Stimulated activated CD4-positive, alpha-beta T cell treated with anti-CD3 and anti-CD28 coated beads, Interleukin-2, amount 100 ng/mL, for 4 hours (primary cell): ENCODE measurements at places on chromosomes 12 and 14.

GRCh38 chr12:100435957-100436356 is 37.7 kb upstream of the NR1H4 start:
- no peak for DNase-seq

- DNase-seq, result no peak
Measured at GRCh38 chr14:85332401-85332800, 197.5 kb upstream of the FLRT2 start.

DNA sequence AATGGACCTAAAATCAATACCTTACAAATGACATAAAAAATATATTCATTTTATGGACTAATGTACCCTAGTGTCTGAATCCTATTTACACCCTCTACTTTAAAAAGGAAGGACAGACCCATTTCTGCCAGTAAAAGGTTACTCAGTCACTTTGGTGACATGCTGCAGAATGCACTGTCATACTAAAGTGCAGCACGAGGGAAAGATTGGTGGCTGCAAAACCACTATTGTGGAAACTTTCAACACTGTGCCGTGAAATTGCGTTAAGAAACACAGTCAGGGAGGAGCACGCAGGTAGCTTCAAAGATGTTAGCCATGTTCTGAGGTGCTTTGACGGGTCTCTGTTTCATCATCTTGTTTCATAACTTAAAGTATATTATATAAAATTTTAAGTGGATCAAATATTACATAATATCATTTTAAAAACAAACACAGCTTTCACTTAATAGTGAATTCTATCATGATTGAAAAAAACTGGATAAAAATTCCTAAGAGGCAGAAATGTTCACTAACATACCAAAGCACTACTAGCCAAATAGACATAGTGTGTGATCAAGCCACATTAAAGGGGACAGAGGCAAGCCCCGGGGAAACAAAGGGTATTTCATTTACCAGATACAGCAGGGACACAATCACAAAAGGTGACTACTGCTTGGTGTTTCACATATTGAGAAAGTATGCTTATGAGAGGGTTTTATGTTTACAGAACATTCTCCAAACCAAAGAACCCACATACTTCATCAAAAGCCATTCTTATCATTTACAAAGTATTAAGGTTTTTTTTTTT is 330.8 kb upstream of the SOX5 start:
- no peak for DNase-seq

DNA sequence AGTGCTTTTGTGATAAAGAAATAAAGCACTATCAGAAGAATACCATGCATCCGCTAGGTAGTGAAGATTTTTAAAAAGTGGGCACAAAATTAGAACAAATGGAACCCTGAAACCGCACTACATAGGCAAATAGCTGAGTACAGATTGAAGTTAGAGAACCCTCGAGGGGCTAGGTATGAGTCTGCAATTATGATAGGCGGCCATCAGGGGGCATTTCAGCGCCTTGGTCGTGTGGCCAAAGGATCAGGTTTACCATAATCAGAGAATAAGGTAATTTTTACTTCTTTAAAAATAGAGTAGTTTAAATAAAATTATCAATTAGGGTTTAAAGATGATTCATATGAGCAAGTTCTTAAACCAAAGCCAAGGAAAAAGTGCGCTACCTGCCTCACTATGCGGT is 129.8 kb downstream of the TMX1 start:
- DNase-seq, result no peak

GRCh38 chr12:109154451-109155438 is 38.4 kb downstream of the ACACB start:
- DNase-seq, result peak; percentile 66

- no peak for DNase-seq
Measured at GRCh38 chr12:47740606-47741339, 15.5 kb upstream of the ENDOU start.

GRCh38 chr12:50642761-50643160 is 121.1 kb upstream of the ATF1 start:
- DNase-seq, result no peak

DNA sequence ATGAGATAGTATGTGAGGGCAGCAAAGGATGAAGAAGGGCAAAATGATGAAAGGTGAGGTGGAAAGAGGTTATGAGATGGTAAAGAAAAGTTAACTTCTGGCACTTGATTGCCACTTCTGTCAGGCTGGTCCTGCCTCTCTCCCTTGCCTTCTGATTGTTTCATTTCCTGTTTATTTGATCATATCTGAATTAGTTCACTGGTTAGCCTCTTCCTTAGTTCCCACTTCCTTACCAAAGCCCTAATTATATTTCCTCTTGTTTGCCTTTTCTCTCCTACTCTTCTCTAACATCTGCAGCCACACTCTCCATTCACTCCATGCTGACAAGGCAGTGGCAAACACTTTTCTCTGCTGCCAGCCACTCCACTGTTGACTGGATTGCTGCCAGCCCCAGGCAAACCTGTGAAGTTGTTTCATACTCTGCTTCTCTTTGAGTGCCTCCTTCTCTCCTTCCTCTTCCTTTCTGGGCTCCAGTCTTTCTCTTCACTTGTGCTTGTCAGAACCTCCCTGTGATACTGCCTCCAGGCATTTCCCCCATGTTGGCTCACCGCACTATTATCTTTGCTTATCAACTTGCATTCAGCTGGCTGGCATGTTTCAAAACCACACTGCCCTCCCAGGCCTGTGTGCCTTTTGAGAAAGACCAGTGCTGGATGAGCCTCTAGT is 8.1 kb downstream of the PNP start:
- no peak for DNase-seq

DNA sequence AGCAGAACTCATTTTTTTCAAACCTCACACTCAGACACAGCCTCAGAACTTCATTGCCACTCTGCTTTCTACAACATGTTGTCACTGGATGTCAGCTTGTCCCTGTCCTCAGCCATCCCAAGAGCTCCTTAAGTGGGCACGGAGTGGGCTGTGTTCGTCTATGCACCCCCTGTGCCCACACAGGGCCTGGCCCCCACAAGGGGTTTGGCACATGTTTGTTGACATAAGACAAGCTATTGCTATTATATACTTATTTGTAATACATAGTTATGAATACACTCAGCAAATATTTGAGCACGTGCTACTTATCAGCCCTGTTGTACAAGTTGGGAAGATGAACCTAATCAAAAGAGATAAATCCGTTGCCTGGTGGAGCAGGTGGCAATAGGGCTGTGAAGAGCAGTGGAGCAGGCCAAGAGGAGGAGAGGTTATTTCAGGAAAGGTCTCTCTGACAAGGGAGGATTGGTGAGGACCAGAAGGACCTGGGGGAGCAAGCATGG is 4.3 kb upstream of the BDKRB1 start:
- DNase-seq, result no peak

GRCh38 chr12:12214201-12214600 is 52.6 kb downstream of the LRP6 start:
- no peak for DNase-seq

- DNase-seq, result no peak
Measured at GRCh38 chr12:64544371-64545080, 65.8 kb upstream of the RASSF3 start.

GRCh38 chr12:117037289-117038022 is 61.8 kb downstream of the TESC start:
- no peak for DNase-seq

DNA sequence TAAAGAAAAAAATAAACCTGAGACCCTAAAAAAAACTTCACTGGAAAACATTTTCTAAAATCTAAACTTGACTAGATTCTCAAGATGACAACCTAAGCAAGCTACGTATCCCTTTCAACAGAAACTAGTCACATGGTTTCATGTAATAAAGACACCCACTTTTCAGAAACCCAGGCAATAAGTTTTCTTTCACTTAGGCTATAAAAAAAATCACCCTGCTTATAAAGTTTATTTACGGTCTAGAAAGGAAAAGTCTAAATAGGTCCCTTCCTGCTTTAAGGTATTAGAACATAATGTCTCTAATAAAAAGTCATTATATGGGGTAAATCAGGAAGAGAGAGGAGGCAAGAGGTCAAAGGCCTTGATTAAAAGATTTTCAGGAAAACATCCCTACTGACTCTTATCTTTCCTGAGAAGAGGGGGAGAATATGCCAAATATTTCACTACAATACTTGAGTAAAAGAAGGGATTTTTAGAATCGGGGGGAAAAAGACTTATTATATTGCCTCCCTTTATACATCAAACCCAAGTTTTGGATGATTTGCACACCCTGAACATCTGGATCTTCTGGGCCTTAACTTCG is 9.5 kb downstream of the CLIP1 start:
- no peak for DNase-seq

- no peak for DNase-seq
Measured at GRCh38 chr12:91913124-91913523, 232.5 kb downstream of the BTG1 start.

DNA sequence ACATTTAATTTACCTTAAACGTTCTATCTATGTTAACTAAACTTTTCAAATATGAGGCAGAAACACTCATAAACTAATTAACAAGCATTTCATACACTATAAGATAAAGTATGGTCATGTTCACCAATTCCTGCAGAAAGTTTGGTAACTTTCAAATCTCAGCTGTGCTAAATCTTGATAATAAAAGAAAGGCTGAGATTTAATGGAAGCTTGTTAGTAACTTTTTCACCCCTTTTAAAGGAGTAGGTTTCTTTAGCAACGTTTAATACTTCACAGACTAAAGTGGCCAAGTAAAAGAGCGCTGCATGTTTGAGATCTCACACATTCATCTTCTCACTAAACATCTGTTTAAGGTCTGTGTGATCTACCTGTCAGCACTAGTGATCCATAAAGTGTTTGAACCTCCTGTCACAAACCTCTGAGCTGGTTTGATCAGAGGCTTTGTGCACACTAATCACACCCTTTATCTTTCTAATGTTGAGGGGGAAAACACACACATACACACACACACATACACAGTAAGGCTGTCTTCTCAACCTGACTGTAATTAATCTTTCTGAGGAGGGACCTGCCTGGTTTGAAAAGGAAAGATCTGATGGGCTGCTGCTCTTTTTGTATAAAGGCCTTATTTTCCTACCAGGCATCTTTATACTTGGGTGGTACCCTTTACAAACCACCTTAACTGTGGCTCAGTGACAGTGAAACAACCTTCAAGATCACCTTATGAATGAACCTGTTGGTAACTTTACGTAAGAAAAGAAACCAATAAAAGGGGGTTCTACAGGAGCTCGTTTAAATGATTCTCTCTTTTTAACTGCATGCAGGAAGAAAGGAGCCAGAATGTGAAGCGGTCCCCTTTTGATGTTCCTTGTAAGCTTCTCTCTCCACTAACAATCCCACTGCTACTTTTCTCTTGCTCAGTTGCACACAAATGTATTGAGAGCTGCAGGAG is 244.2 kb downstream of the SOX5 start:
- DNase-seq, result no peak

DNA sequence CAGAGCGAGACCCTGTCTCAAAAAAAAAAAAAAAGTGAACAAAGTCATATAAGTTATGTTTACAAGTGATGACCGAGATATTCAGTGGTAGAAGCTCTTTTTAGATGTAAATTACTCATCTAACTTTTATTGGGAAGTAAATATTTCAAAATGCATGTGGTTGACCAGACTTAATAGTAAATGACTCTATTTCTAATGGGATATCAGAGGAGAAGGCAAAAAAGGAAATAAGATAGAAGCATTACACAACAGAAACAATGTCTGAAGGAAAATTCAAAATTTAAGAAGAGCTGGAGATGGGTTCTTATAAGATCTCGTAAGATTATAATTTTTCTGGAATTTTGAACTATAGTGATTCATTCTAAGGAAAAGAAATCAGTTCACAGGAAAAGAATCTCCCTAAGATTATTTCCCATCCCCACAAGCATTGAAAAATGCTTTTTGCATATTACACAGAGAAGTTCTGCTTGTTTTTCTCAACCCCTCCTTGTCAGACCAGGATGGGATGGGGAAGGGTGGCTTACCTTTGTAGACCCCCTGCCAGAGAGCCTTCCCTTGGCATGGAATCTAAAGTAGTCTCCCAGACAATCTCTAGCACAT is 63.1 kb upstream of the STK38L start:
- no peak for DNase-seq

DNA sequence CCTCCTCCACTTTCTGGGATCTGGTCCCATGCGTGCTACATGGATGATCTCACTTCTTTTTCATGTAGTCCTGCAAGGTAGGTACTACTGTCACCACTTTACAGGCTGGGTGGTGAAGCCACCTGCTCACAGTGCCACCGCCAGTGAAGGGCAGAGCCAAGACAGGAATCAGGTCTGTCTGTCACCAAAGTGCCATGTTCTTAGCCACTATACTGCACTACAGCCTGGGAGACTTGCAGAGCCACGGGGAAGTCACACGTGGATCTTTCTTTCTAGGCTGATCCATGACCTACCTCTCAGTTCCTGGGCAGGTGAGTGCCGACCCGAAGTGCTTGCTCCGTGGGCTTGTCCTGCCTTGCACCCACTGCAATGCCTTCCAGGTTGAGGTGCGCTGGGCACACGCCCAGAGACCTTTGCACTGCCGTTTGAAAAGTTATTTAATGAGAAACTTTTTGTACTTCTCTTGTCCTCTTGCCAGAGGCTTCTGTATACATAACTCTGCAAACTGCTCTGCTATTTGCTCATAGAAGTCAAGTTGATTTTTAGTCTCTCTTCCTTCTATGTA is 19.7 kb upstream of the CLMN start:
- DNase-seq, result no peak

- no peak for DNase-seq
Measured at GRCh38 chr14:59698793-59699192, 122.2 kb upstream of the CCDC175 start.

DNA sequence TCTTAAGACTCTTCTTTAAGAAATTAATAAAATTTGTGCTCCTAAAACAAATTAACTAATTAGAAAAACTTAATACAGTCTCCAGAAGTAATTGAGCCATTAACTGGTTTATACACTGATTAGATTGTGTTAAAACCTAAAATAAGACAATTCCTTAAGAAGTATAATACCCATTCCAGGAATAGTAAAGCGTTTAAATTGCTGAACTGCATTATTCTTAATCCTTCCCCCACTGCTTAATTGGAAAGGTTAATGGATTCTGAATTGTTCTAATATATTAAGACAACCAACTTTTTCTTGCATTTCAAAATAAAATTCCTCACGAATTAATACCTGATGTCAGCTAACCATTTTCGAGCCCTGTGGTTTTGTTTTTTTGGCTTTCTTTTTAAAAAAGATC is 128.4 kb downstream of the KICS2 start:
- DNase-seq, result no peak
